ENCODE measurements at places on chromosomes 11 and 22.
A peak's percentile ranks its signal among the peaks of the same experiment; 100 is the strongest.

DNA sequence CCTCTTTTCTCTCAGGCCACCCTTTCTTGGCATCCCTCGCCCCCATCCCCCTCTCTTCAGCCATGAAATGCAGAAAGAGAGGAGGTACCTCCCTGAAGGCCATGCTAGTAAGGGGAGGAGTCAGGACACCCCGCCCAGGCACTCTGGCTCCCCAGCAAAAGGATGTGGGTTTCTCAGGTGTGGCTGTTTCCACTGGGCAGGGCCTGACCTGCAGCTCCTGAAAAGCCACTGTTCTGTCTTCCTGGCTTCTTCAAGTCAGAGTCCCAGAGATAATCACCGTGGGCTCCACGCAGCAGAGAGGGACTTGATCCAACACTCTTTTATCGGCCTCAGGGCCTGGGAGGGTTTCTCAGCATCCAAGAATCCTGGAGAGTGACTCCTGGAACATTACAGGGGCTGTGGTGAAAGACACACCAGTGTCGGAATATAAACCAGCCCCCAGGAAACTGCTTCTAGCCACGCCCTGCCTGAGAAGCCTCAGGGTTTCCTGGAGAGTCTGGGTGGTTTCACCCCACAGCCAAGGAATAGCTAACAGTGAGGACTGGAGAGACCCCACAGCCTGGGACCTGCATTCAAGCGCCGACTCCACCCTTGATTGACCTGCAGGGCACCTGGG lies 45.7 kb upstream of the TSPAN18 start:
- DNase-seq, result no peak

DNA sequence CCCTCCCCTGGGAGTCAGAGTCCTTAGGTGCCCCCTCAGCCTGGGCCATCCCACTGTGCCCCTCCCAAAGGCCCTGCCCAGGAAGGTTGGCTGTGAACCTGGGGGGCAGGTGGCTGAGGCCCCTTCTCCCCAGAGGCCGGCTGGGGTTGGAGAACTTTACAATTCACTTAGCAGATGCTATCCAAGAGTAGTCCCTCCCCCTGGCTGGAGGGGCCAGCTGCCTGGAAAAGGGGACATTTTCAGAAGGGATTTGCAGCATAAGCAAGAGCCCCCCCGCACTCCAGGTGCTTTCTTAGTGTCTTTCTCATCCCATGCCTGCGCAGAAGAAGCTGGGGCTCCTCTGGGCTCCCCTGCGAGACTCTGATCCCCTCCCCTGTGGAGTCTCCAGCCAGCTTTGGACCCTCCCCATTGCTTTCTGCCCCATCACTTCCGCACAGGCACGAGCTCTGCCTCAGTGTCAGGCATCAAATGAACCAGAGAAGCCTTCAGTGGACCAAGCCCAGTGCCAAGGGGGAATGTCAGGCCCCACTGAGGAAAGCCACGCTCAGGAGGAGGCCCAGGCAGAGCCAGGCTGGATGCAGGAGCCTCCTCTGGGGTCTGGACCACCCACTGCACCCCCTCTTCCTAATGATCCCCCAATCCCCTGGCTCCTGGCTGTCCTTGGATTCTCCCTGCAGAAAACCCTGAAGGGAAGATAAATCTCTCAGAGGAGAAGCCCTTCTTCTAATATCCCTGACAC lies 3.7 kb downstream of the SSTR3 start:
- no peak for DNase-seq

- no peak for DNase-seq
Measured at GRCh38 chr11:62554387-62555167, 8.0 kb upstream of the AHNAK start.

GRCh38 chr22:46761017-46761416 lies 1.4 kb upstream of the TBC1D22A start:
- no peak for DNase-seq

DNA sequence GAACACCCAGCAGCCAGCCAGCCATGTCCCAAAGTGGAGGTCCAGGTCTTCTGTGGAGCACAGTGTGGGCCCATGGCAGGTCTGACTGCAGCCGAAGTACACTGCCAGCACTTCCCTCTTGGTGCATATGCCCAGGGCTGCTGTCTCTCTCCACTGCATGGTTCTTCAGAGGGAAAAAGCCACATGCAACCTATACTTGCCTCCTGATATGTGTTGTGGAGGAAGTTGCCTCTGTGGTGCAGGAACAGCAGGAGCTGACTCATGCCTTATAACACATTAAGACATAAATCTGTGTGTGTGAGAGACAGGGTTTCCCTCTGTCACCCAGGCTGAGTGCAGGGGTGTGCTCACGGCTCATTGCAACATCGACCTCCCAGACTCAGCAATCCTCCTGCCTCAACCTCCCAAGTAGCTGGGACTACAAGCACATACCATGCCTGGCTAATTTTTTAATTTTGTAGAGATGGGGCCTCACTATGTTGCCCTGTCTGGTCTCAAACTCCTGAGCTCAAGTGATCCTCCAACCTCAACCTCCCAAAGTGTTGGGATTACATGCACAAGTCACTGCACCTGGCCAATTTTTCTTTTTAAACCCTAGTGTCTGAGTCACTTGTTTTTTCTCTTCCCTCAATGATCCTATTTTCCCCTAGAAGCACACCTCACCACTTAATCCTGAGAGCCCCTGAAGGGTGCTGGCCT lies 98.8 kb downstream of the MPPED2 start:
- DNase-seq, result no peak

DNA sequence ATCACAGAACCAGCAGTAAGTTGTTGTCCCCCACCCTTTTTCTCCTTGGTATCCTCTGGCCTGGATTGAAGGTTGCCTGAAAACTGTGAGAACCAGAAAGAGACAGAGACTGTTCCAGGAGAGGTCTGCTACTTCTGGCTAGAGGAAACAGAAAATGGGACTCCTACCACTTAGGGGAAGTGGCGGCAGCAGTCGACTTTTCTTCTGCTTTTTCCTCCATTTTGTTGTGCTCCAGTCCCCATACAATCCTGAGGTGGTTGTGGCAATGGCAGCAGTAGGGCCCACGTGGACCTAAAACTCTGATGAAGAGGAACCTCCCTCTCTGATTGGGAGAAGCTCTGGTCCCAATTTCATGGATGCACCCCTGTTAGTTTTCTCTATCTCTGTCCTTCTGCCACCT lies 76.0 kb upstream of the SORL1 start:
- no peak for DNase-seq

DNA sequence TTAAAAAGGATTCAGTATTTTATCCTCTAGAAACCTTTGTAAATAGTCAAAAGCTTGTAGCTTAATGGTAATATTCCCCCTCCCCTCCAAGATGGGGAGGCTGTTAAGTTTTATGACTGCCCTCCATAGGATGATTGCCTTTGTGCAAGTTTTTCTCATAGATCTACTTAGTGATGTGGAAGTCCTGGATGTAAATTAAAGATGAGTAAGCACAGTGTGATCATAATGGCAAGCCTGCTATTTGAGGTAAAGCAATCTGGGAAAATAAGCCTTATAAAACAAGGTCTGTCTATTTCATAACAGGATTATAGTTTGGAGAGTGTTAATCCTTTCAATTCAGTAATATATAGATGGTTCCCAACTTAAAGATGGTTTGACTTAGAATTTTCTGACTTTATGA lies 216.3 kb downstream of the DDX10 start:
- DNase-seq, result no peak

DNA sequence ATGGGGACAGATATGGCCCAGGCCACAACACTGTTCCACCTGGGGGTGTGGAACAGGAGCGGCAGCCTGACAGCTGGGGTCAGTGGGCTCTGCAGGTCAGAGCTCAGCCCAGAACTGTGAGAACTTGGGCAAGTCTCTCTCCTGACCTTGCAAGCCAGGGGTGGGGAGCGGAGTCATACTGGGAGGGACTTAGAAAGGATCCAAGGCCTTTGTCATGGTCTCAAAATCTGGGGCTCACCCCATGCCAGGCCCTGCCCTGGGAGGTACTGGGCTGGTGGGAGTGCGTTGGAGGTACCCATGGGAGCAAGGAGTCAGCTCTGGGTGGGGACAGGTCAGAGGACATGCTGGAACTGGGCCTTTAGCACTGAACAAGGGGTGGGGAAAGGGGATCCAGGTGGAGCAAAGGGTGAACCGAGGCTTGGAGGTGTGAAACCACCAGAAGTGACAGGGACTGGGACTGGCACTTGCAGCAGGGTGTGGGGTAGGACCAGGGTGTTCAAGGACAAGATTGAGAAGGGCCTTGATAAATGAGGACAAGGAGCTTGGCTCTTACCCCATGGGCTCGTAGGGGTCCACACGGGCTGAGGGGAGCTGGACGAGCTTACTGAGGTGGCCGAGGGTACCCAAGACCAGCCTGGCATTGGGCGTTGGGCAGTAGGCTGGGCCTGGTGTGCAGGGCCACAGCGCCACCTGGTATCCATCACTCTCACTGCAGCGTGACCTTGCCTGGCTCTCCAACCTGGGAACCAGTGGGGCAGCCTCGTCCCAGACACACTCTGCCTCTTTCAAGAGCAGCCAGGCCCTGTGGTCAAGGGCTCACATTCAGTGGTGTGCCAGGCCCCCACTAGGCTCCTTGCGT lies 7.4 kb upstream of the PMM1 start:
- DNase-seq, result no peak

- DNase-seq, result peak; percentile 45
Measured at GRCh38 chr11:120929664-120930154, 94.2 kb upstream of the TBCEL start.

GRCh38 chr11:57681168-57681567 lies 13.3 kb downstream of the ZDHHC5 start:
- no peak for DNase-seq

- no peak for DNase-seq
Measured at GRCh38 chr22:49608660-49609059, 219.0 kb downstream of the BRD1 start.

GRCh38 chr22:21841422-21841821 lies 26.0 kb downstream of the MAPK1 start:
- DNase-seq, result no peak

DNA sequence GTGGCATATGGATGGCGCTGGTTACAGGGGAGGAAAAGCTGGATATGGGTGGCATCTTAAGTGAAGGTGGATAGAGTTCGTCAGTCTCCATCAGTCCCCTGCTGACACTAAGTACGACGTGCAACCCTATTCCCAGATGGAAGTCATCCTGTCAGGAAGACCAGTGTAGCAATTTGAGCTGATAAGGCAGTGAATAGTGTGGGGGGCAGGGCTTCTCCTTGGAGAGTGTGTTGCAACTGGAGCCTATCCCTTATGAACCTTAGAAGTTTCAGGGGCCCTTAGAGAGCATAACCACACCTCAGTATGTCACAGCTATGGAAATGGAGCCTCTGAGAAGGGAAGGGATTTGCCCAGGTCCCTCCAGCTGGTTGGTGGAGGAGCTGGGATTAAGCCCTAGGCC lies 36.1 kb upstream of the ANKK1 start:
- DNase-seq, result no peak

DNA sequence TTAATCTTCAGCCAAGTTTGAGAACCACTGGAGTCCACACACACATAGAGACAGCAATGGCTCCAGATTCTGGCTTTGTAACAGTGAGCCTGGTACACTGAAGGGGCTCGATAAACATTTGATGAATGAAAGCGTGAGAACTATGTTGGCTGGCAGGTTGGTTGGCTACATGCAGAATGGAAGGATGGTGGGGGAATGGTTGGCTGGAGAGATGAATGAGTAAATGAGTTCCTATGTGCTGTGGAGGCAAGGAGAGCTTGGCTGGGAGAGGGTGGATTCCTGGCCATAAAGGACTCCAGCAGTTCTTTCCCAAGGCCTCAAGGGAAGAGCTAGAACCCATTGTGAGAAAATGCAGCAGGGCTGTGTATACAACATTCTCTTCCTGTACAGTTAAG lies 168.0 kb upstream of the NECTIN1 start:
- DNase-seq, result no peak

GRCh38 chr11:46903846-46904245 lies 14.5 kb downstream of the LRP4 start:
- DNase-seq, result no peak

DNA sequence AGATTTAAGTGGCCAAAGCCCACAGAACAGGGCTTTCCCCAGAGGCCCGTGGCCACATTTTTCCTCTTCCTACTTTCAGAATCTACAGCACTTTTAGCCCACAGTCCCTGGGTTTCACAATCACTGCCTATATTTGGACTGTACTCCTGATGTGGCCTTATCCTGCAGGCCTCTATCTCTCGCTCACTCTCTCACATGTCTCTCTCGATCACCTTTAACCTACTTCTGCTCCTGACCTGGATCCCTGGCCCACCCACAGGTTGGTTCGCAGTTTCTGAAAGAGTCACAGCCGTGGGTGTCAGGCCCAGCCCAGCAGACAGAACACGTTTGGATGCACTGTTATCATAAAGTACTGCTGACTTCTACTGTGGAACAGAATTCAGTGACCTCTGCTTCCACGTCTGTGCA lies 55.5 kb downstream of the LARGE1 start:
- peak; percentile 18 for DNase-seq

- DNase-seq, result no peak
Measured at GRCh38 chr11:131561501-131561900, 191.1 kb downstream of the NTM start.

DNA sequence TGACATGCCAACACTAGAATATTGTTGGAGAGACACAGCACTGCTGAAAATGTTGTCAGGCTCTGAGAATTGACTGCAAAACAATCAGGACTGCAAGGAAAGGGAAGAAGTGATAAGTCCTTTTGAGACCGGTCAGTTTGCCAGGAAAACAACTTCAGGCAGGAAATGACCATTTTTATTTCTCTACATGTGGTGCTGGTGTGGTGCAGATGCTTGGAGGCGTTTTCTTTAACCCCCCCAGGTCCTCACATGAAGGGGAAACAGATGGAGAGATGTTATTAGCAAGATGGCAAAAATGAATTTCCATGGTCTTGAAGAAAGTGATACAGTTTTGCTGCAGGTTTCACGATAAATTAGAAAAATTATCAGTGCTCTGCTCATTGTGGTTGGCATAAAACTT lies 5.7 kb downstream of the AP2A2 start:
- DNase-seq, result no peak

DNA sequence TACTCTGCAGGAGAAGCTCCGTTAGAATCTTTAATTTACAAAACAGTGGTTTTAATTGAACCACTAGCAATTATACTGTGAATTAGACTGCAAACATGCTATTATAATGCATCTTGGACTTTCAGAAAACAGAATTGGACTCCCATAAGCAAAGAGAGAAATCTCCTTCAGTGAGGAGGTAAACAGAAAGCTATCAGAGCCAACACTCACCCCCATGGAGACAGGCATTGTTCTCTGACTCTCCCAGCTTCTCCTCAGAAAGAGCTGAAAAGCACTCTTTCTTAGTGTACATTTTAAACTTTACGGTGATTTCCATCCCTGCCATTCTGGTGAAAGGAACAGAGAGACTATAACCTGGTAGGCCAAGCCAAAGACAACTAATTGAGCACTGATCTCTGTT lies 176.9 kb downstream of the GRIA4 start:
- DNase-seq, result no peak

DNA sequence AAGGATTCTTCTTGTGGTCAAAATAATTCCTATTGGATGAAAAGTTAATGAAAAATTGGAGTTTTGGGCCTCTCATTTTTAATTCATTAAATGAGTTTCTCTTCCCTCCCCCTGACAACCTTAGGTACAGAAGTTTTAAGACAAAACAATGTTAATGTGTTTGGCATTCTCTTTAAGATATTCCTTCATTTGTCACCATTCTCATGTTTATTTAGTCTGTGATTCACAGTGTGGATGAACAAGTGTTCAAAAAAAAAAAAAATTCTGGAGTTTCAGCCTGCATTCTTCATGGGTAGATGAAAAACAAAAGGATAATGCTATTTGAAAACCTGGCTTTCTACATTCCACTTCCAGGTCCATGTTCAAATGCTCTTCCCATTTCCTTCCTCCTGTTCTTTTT lies 172.6 kb upstream of the LUZP2 start:
- DNase-seq, result no peak

GRCh38 chr22:49789289-49790141 lies 38.2 kb downstream of the BRD1 start:
- no peak for DNase-seq

All from GM12891 (cell line).